ENCODE measurements at places on chromosomes 2 and 18. TPM values are rescaled to one million over a fixed set of nuclear protein-coding genes. Genes with fewer than 3 reads are reported as not detected.

The LRRTM4 gene
- total RNA-seq, result not detected

The ITGAV gene
- total RNA-seq, result 448 TPM

The CD28 gene
- under 0.01 TPM for total RNA-seq

The NYAP2 gene
- not detected for total RNA-seq

The ZNF385B gene
- not detected for total RNA-seq

The INHA gene
- total RNA-seq, result not detected

Measured in smooth muscle cell of the umbilical artery (primary cell).